NB4 (cell line): ENCODE measurements at places on chromosomes 16 and 17.

DNA sequence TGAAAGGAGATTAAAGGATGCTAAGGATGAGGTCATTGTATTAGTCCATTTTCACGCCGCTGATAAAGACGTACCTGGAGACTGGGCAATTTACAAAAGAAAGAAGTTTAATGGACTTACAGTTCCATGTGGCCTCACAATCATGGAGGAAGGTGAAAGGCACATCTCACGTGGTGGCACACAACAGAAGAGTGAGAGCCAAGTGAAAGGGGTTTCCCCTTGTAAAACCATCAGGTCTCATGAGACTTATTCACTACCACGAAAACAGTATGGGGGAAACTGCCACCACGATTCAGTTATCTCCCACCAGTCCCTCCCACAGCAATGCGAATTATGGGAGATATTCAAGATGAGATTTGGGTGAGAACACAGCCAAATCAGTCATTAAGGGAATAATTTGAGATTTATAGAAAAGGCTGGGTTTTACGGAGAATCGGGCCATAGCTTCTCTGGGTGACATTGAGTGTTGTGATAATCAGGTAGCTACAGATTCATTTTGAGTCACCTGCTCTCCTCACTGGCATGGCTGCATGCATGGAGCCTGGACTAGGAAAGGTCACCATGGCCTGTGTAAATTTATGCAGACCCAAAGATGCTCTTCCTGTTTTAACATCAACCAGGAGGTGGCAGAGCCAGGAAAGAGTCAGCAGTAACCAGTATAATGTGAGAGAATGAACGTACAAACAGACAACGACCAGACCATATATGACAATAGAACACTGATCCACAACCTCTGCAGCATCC lies 40.5 kb upstream of the DYNLRB2 start:
- DNase-seq: no peak

DNA sequence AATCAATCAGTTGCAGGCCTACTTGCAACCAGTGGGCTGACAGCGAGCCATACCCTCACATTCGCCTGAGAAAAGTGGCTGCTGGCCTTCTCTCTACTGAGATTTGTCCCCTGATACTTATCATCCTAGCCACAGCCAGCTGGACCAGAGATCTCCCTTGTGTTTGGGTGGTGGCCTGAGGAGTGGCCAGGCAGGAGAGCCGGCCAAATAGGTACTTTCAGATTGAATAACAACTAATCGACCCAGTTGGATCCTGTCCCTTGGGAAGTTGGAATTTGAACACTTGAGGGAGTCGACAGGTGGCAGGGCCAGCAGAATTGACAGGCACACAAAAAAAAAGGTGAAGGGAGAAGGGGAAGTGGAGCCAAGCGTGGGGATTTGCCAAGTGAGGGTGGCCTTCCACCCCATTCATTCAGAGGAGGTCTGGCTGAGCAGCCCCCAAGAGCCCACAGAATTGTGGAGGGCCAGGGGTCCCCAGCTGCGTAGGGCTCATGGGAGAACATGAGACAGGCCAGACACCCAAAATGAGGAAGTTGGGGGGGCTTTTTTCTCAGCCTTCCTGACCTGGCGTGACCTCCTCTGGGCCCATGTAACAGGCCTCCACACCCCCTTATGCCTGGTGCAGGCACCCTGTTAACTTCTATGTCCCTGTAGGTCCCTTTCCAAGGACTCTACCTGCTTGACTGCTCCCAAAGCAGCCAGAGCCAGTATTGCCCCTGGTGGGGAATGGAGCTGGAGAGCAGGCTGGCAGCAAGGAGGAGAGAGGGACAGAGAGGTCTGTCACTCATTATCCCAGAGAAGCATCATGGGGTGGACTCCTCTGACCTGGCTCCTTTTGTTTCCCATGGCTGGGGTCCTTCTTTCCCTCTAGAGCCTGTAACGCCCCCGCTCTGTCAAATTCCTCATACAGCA lies 2.9 kb upstream of the RANGRF start:
- DNase-seq: peak; percentile 64

GRCh38 chr17:77374170-77374936 lies 233.6 kb downstream of the SEC14L1 start:
- peak; percentile 82 for DNase-seq

DNA sequence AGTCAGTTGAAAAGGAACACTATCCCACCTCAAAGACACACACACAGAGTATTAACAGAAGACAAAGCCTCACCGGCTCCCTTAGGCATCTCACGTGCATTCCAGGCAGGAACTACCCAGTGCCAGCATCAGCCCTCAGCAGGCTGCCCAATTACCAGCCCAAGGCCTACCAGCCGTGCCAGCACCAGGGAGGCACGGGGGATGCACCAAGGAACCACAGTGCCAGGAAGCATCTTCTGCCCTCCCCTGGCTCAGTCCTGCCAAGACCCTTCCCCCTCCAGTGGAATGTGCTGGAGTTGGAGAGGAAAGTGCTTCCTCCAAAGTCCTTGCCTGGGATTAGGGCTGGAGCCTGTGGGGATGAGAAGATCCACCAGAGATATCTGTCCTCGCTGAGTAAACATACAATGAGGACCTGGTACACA lies 11.0 kb upstream of the KRT19 start:
- no peak for DNase-seq

DNA sequence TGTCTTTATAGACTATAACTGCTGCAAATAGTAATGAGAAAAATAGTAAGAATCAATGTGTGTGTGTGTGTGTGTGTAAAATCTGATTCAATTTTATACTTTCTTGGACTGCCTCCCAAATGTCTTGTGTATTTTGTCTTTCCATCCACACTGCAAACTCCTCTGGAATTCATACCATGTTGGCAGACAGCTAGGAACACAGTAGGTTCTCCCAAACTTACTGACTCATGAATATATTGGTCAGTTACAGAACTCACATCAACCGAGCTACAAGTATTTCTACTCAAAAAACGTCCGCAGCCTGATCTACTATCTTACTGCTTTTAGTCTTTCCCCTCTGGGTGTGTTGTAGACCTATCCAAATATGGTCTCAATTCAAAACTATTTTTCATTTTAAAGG lies 542.7 kb upstream of the PSMD7 start:
- no peak for DNase-seq
